ENCODE measurements at places on chromosomes 7 and 10. TPM values are rescaled to one million over a fixed set of nuclear protein-coding genes. Genes with fewer than 3 reads are reported as not detected.

Gene CFAP46
- polyA plus RNA-seq, result not detected

DNA sequence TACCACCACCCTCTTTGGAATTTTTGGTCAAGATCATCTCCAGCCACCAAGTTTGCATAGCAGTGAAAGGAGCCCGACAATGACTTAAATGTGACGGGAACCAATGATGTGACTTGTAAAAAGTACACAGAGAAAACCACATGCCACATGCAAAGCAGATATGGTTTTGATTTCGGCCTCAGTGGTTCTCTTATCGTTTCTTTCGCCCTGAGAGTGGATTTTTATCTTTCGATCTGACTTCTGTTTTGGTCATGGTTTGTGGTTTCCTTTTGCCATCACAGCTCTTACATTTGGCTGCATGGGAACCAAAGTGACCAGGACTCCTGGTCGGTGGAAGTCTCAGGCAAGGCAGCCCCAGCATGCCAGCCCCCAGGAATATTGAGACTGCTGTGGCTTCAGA is 31.5 kb downstream of the TCF7L2 start:
- peak; percentile 89 for DNase-seq

- no peak for DNase-seq
Observed at GRCh38 chr7:55150709-55151451, 132.1 kb downstream of the EGFR start.

Gene TMEM26
- not detected for polyA plus RNA-seq

Measured in GM12878 (cell line).